Activated naive CD8-positive, alpha-beta T cell treated with anti-CD3 and anti-CD28 coated beads for 36 hours (primary cell): ENCODE measurements at places on chromosomes 7 and 10.

- H3K27me3 ChIP-seq = no peaks in the 10 kb centered on the region
- H3K27ac ChIP-seq = no peak overlapping the region
- DNase-seq = no peak
- H3K4me3 ChIP-seq = no peak overlapping the region
Observed at GRCh38 chr7:40758590-40758989, 623.8 kb downstream of the SUGCT start.

DNA sequence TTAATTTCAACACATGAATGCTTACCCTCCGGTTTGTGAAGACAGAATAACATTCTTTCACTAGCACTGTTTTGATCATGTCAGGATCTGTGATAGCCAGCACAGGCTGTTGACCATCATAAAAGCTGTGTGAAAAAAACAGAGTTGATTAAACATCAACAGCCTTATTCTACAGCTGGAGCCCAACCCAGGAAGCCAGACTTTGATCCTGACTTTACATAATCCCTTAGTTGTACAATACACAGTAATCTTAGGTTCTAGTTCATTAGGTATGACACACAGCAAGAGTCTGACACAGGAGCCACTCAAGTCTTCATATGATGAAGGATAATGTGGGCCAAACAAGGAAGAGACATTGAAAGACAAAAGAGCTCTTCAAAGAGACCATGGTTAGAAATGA is 11.4 kb downstream of the CYP3A4 start:
- DNase-seq = no peak
- peaks cover 13% of the 10 kb centered on the region for H3K4me1 ChIP-seq
- H3K4me3 ChIP-seq = no peak overlapping the region
- no peaks in the 10 kb centered on the region for H3K36me3 ChIP-seq
- H3K27ac ChIP-seq = no peak overlapping the region
- H3K27me3 ChIP-seq = peaks cover 68% of the 10 kb centered on the region

DNA sequence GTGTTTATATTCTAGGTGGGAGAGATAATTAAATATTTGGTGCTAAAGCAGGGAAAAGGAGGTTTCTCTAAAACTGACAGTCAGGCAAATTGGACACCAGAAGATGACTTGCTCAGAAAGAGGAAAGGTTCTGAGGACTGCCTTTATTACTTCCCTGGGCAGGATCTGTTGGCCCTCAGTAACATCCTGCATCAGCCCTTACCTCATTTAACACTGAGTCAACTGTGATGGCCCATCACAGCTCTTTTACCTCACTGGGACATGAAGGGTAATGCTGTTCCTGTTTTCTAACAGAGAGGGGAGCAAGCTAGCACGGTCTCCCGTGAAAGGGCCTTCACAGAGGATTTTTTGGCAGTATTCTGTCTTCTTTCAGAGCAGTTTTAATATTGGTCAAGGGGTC is 12.0 kb downstream of the PPP1R17 start:
- no peak overlapping the region for H3K4me3 ChIP-seq
- no peak for DNase-seq
- H3K4me1 ChIP-seq = no peaks in the 10 kb centered on the region
- H3K36me3 ChIP-seq = no peaks in the 10 kb centered on the region

GRCh38 chr7:151404216-151405011 is 5.4 kb downstream of the WDR86 start:
- no peak overlapping the region for H3K27ac ChIP-seq
- peaks cover 12% of the 10 kb centered on the region for H3K27me3 ChIP-seq
- H3K4me1 ChIP-seq = peaks cover 5% of the 10 kb centered on the region
- no peak for DNase-seq

DNA sequence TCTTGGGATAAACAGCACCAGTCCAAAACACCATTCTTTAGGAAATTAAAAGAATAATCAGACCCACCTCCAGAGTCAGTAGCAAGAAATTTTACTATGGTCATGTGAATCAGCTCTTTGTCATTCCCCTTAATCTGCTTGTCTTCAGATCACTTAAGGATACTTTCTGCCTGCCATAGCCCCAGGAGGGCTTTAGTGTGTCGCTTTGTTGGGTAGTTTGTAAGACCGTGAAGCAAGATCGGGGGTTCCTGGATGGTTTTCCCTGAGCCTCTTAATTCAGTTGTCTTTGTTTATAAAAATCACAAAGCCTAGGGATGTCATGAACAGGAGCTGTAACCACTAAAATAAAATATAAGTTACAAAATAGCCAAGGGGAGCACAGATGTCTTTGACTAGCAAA is 223.6 kb downstream of the RELN start:
- no peak overlapping the region for H3K27ac ChIP-seq
- no peaks in the 10 kb centered on the region for H3K4me1 ChIP-seq
- H3K36me3 ChIP-seq = no peaks in the 10 kb centered on the region
- H3K27me3 ChIP-seq = no peaks in the 10 kb centered on the region
- DNase-seq = no peak

DNA sequence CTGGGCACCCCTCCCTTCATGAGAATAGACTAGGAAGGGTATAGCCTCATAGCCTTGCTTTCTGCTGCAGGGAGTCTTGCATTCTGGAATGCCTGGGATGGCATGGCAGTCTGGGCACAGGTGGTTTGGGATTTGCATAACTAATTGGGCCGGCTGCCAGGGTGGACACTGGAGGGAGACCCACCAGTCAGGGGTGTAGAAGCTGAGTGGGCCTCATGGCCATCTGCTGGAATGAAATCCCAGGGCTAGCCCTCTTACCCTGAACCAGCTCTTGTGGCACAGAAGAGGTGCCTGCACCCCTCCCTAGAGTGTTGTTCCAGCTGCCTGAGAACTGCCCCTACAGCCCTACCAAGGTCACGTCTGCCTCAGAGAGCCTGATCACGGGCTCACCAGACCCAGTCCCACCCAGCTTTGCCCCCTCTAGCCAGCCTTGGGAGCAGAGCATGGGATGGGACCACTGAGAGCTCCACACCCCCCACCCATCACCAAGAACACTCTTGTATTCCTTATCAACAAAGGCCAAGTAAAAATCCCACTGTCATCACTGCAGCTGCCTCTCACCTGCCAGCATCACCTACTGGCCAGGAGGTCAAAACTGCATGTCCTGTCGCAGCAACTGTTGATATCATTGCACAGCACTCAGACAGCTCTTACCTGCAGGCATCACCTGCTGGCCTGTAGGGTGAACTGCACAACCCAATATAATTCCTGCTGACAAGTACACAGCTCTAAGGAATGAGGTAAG is 148.9 kb downstream of the ZEB1 start:
- no peak for DNase-seq
- H3K27me3 ChIP-seq = no peaks in the 10 kb centered on the region
- H3K4me1 ChIP-seq = no peaks in the 10 kb centered on the region
- H3K27ac ChIP-seq = no peak overlapping the region
- peaks cover 57% of the 10 kb centered on the region for H3K36me3 ChIP-seq
- no peak overlapping the region for H3K4me3 ChIP-seq

- no peaks in the 10 kb centered on the region for H3K4me1 ChIP-seq
- no peak overlapping the region for H3K4me3 ChIP-seq
- H3K36me3 ChIP-seq = no peaks in the 10 kb centered on the region
- DNase-seq = no peak
Observed at GRCh38 chr7:137142376-137142775, 201.2 kb downstream of the PTN start.

GRCh38 chr10:84176836-84177474 is 3.4 kb downstream of the GPR15LG start:
- no peaks in the 10 kb centered on the region for H3K27me3 ChIP-seq
- no peak overlapping the region for H3K4me3 ChIP-seq
- DNase-seq = no peak
- peaks cover 8% of the 10 kb centered on the region for H3K4me1 ChIP-seq
- peak overlapping the region; percentile 30 for H3K27ac ChIP-seq

DNA sequence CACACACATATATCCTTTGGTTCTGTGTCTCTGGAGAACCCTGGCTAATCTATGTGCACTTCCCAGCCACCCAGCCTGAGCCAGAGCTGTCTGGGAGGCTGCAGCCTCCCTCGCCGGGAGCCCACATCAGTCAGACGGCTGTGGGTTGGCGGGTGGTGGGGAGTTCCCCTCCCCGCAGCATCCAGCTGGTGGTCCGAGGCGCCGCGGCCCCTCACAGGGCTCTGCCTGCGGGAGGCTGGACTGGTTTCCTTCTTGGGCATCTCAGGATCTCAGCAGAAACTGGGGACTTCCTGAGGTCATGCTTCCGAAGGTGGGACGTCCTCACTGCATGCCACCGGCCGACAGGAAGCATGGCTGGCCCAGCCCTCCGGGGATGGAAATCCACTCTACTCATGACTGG is 22.0 kb upstream of the PSMG3 start:
- peak overlapping the region; percentile 19 for H3K27ac ChIP-seq
- H3K27me3 ChIP-seq = peaks cover 29% of the 10 kb centered on the region
- no peaks in the 10 kb centered on the region for H3K36me3 ChIP-seq
- DNase-seq = peak; percentile 35
- H3K4me1 ChIP-seq = peaks cover 19% of the 10 kb centered on the region

DNA sequence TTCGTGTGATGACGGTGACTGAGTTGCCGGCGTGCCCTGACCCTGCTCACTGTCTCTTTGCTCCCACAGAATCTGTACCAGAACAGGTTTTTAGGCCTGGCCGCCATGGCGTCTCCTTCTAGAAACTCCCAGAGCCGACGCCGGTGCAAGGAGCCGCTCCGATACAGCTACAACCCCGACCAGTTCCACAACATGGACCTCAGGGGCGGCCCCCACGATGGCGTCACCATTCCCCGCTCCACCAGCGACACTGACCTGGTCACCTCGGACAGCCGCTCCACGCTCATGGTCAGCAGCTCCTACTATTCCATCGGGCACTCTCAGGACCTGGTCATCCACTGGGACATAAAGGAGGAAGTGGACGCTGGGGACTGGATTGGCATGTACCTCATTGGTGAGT is 199.2 kb downstream of the HECW1 start:
- no peak overlapping the region for H3K4me3 ChIP-seq
- no peaks in the 10 kb centered on the region for H3K36me3 ChIP-seq
- peaks cover 2% of the 10 kb centered on the region for H3K27me3 ChIP-seq
- DNase-seq = no peak
- H3K4me1 ChIP-seq = peaks cover 16% of the 10 kb centered on the region

DNA sequence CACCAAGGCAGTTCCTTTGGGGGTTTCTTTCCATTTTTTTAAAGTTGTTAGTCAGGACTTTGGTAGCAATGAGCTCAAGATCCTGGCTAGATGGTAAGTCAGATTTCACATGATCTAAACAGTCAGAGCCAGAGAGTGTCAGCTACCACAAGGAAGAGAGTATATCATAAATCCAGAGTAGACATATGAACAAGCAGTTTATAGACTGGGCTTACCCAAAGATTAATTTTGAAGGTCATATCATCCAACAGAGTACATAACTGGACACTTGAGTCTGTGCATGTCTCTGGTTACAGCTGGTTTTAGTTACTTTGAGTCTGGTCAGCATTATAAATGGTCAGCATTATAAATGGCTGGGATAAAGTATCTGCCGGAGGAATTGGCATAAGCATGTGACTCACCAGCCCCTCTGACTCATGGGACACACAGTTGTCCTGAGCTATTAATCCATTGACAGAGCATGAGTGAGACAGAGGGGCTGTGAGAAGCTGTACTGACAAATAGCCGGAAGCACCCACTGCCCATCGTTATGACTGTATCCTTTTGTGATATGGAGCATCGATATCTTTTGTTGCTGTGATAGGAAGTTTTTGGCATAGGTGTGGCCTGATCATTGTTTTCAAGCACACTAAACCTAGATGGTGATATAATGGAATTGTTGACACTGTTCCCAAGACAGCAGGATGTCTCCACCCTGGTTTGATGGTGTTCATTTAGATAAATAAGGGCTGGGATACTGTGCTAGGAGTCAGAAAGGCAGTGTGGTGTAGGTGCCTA is 19.3 kb downstream of the PPP1R3C start:
- no peaks in the 10 kb centered on the region for H3K4me1 ChIP-seq
- H3K27ac ChIP-seq = no peak overlapping the region
- H3K36me3 ChIP-seq = no peaks in the 10 kb centered on the region
- no peak overlapping the region for H3K4me3 ChIP-seq

GRCh38 chr7:3882782-3883181 is 581.7 kb downstream of the SDK1 start:
- no peak overlapping the region for H3K27ac ChIP-seq
- no peaks in the 10 kb centered on the region for H3K27me3 ChIP-seq
- no peaks in the 10 kb centered on the region for H3K36me3 ChIP-seq
- no peak overlapping the region for H3K4me3 ChIP-seq
- no peak for DNase-seq

GRCh38 chr7:43303740-43304241 is 191.3 kb downstream of the HECW1 start:
- peaks cover 16% of the 10 kb centered on the region for H3K27me3 ChIP-seq
- H3K36me3 ChIP-seq = no peaks in the 10 kb centered on the region
- H3K27ac ChIP-seq = peak overlapping the region; percentile 63
- H3K4me1 ChIP-seq = peaks cover 34% of the 10 kb centered on the region
- peak; percentile 64 for DNase-seq

DNA sequence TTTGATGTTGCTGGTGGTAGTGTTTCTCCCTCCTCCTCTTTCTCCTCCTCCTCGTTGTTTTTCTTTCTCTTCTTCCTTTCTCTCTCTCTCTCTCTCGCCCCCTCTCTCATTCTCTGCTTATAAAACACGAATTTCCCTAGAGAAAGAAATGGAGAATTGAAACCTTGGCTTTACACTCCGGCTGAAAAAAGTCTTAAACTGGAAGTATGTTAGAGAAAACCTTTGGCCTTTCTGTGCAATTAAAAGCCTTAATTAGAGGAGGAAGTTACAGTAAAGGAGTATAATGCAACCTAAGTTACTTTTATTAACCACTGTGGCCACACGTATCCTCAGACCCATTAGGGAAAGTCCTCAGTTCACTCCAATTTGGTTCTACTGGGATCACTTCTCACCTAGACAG is 501.7 kb upstream of the SORCS1 start:
- H3K4me1 ChIP-seq = no peaks in the 10 kb centered on the region
- no peak overlapping the region for H3K27ac ChIP-seq
- no peak for DNase-seq

GRCh38 chr7:108108131-108108530 is 22.0 kb downstream of the LAMB4 start:
- no peaks in the 10 kb centered on the region for H3K4me1 ChIP-seq
- no peaks in the 10 kb centered on the region for H3K27me3 ChIP-seq
- H3K36me3 ChIP-seq = no peaks in the 10 kb centered on the region
- no peak overlapping the region for H3K27ac ChIP-seq
- no peak overlapping the region for H3K4me3 ChIP-seq
- DNase-seq = no peak

GRCh38 chr7:129213828-129214227 is 11.0 kb upstream of the AHCYL2 start:
- no peak overlapping the region for H3K27ac ChIP-seq
- H3K4me3 ChIP-seq = no peak overlapping the region
- no peaks in the 10 kb centered on the region for H3K36me3 ChIP-seq

- H3K27ac ChIP-seq = no peak overlapping the region
- no peaks in the 10 kb centered on the region for H3K4me1 ChIP-seq
- no peak for DNase-seq
Observed at GRCh38 chr10:106608066-106608465, 556.4 kb downstream of the SORCS1 start.

GRCh38 chr10:79264942-79265341 is 82.3 kb upstream of the PPIF start:
- H3K4me3 ChIP-seq = no peak overlapping the region
- peaks cover 7% of the 10 kb centered on the region for H3K4me1 ChIP-seq
- DNase-seq = no peak

DNA sequence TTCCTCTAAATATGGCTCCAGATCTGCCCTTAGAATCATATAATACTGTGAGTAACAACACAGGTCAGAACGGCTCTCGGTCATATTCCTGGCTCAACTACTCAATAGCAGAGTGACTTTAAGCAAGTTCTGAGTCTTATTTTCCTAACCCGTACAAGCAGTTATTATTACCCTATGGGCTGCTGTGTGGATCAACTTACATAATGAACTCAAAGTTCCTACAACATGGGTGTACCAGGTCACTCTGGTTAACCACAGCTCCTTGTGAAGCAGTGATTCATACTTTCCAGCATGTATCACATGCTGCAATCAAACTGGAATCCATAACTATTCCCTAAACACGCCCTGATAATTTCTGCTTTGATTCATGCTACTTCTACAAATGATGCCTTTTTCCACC is 107.3 kb downstream of the LRRN3 start:
- peak overlapping the region; percentile 18 for H3K27ac ChIP-seq
- H3K4me1 ChIP-seq = peaks cover 7% of the 10 kb centered on the region
- no peaks in the 10 kb centered on the region for H3K27me3 ChIP-seq
- no peak for DNase-seq
- H3K4me3 ChIP-seq = no peak overlapping the region
